EH (cell line): ENCODE measurements at places on chromosomes 2 and 18.

- DNase-seq, result no peak
Measured at GRCh38 chr2:147365622-147366021, 479.2 kb upstream of the ACVR2A start.

- no peak for DNase-seq
Measured at GRCh38 chr2:108370080-108370479, 7.7 kb upstream of the SULT1C4 start.

DNA sequence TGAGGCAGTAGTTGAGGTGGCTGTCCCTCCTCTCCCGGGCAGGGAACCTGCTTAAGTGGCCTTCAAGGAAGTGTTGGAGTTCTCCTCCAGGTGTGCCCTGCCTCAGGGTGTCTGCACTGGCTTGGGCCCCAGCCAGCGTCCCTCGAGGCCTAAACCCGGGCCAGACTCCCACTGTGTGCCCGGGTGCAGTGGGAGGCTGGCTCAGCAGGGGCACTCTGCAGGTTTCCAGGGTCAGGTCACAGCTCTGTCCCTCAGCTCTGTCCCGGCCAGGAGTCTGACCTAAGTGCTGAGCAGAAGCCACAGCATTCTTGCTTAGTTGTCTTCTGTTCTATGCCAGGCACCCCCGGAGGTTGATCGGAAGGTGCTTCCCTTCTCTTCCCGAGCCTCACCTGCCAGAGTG is 69.0 kb upstream of the OTOS start:
- no peak for DNase-seq

- peak; percentile 46 for DNase-seq
Measured at GRCh38 chr2:241865957-241866789, 3.4 kb upstream of the RTP5 start.

DNA sequence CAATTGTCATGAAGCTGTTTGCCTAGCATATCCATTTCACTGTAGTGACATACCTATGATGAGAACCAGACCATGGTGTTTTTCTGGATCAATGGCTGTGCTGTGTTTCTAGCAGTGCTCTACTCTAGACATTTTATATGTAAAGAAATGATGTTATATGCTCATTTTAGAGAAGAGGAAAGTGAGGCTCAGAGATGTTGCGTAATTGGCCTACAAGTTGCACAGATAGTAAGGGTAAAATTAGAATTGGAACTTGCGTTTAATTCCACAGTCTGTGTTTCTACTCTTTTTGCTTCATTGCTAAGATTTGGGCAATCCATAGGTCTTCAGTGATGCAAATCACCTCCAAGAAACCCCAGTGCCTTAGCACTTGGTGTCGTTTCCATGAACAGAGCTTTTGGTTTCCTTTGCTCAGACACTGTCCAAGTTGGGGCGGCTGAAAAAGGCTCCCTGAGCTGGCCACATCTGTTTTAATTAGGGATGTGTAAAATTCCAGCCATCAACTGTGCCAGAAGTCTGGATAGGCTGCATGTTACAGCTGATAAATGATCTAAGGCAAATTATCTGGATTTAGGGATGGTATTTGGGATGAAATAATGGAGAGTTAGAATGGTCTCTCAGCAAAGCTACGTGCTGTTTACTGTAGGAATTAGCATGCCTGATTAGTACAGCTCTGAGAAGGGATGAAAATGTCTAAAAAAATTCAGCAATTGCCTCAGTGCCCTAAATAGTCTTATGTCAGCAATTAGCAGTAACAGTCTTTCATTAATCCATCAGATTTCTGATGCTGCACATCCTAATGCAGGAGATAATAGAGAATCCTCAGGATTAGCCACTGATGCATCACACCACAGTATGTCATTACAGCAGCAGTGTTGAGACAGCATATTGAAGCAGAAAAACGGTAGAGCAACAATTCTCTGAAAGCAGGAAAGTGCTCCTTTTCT is 65.3 kb downstream of the PTPRM start:
- DNase-seq, result no peak
